ENCODE measurements at places on chromosomes 11 and 22.

DNA sequence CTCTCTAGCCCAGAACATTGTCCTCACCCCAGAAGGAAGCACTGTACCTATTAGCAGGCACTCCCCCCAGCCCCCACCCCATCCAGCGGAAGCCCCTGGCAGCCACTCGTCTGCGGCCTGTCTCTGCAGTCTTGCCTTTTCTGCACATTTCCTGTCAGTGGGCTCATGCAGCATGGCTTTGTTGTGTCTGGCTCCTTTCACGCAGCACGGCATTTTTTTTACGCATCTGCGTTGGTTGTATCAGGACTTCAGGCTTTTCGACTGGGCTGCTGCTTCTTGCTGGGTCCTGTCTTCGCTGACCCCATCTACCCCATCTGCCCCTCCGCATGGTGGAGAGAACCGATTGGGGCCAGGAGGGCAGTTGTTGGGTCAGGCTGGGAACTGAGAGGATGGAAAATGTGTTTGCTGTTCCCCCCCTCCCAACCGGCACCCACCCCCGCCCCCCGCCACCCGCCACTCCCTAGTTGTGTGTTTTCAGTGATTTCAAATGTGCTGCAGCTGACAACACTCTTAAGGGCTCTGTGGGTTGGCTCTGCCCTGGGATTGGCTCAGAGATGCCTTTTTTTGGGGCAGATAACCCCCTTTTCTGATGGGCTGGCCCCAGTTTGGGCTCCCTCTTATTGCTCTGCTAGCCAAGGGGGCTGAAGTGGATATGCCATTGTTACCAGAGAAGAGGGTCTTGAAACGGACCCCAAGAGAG lies 110.0 kb downstream of the KIAA1671 start:
- DNase-seq, result peak; percentile 82

DNA sequence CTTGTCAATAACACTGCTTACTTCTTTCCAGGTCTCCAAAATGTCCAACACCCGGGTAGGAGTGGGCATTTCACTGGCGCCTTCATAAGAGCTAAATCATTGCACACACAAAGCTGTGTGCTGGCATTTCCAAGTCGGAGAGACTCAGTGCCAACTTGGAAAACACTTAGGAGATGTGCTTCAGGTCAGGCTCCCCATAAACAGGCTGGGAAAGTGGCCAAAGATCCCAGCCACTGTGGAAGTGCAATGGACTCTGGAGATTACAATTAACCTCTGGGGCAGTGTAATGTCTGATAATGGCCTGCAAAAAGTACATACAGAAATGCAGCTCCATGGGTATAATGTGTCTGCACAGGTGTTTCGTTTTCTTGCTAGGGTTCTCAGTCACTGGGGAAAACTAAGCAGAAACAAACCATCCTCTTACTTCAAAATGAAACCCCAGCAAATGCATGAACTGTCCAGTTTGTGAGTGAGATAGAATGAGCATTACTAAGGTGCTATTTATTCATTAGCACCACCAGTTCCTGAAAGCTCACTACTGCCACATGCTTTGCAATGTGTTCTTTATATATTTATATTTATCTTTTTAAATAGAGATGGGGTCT lies 79.0 kb downstream of the ABTB2 start:
- DNase-seq, result no peak

- no peak for DNase-seq
Measured at GRCh38 chr11:84497981-84498411, 1129.1 kb downstream of the DLG2 start.

GRCh38 chr22:42912059-42912458 lies 55.0 kb upstream of the ARFGAP3 start:
- no peak for DNase-seq

- DNase-seq, result no peak
Measured at GRCh38 chr22:22184277-22184807, 60.2 kb upstream of the VPREB1 start.

- DNase-seq, result no peak
Measured at GRCh38 chr11:78265326-78265725, 76.6 kb downstream of the USP35 start.

DNA sequence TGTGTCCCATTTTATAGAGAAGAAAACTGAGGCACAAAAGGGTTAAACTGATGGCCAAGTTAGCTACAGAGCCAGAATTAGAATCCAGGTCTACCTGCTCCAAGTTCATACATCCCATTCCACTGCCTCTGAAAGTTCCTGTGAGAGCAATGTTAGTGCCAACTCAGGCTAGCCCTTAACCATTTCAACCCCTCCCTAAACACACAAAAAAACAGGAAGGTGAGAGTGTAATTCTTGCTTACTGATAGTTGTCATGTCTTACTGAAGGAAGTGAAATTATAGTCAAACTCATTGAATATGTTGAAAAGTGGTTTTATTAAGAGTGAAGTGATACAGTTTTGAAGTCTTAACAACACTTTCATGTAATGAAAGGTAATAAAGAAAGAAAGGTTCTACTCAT lies 2.9 kb upstream of the E2F8 start:
- DNase-seq, result no peak

GRCh38 chr22:29716814-29717545 lies 2.8 kb upstream of the CABP7 start:
- DNase-seq, result peak; percentile 4

GRCh38 chr11:26953770-26954392 lies 40.0 kb upstream of the FIBIN start:
- no peak for DNase-seq

GRCh38 chr11:59199546-59200422 lies 12.9 kb downstream of the MPEG1 start:
- DNase-seq, result peak; percentile 15

DNA sequence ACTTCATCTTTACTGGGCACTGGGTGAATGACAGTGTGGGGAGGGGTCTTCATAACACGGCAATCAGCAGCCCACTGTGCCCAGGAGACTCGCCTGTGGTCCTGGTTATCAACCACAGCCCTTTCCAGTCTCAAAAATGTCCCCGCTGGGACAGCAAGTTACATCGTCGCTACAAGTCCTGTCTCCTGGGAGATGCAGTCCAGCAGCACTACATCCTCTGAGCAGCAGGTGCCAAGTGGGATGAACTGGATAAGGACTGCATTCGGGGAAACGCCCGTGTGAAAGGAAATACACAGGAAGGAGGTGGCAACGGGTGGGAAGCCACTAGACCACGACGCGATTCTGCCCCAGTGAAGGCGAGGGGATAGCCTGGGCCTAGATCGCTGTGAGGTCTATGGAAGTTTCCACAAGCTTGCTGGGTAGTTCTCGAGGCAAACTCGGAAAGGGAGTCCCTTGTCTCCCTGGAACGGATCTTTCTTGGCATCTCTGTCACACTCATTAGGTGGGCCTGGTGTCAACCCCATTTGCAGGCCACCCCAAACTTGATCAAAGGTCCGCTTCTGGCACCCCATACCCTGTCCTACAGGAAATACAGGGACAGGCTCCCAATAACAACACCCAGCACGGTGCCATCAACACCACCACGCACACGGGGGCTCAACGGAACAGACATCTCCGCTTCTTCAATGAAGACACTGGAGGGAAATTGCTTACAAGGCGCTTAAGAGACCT lies 4.4 kb downstream of the ASCL2 start:
- DNase-seq, result no peak

DNA sequence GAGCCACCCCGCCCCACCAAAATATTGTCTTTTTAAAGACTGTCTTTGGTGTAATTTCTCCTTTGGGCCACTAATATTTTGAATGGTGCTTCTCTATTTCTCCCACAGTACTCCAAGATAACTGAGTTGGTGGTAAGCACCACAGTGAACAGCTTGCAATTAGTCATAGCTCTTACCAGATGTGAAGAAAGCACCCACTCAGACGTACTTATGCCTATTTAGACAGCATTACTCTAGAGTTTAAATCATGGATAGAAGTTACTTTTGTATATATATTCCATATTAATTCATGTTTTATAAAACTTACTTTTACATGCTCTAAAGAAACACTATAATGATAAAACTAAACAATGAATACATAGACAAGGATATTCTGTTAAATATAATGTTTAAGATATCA lies 12.7 kb downstream of the ANO3 start:
- DNase-seq, result no peak

- DNase-seq, result no peak
Measured at GRCh38 chr22:50581031-50581949, 1.4 kb downstream of the CHKB start.

- no peak for DNase-seq
Measured at GRCh38 chr11:76347466-76347865, 33.5 kb downstream of the THAP12 start.

- DNase-seq, result no peak
Measured at GRCh38 chr22:44325718-44326490, 13.2 kb upstream of the SHISAL1 start.

GRCh38 chr11:67303835-67304411 lies 593 bp downstream of the SSH3 start:
- DNase-seq, result no peak

DNA sequence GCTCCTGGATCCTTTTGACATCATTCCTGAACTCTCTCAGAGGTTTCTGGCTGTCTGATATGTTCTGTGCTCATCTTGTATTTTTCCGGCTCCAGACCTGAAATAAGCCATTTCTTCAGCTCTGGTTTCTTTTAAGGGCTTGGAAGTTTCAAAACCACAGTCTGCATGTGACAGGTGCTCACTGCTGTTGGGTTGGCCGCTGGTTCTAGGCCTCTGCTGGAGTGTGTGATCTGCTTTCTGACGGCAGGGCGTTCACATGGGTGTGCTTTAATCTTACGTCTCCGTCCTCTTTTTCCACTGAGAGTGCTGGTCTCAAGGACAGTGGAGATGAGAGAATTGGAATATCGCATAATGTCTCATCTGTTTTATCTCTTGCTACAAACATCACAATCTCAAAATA lies 10.3 kb downstream of the ZBED4 start:
- DNase-seq, result no peak

DNA sequence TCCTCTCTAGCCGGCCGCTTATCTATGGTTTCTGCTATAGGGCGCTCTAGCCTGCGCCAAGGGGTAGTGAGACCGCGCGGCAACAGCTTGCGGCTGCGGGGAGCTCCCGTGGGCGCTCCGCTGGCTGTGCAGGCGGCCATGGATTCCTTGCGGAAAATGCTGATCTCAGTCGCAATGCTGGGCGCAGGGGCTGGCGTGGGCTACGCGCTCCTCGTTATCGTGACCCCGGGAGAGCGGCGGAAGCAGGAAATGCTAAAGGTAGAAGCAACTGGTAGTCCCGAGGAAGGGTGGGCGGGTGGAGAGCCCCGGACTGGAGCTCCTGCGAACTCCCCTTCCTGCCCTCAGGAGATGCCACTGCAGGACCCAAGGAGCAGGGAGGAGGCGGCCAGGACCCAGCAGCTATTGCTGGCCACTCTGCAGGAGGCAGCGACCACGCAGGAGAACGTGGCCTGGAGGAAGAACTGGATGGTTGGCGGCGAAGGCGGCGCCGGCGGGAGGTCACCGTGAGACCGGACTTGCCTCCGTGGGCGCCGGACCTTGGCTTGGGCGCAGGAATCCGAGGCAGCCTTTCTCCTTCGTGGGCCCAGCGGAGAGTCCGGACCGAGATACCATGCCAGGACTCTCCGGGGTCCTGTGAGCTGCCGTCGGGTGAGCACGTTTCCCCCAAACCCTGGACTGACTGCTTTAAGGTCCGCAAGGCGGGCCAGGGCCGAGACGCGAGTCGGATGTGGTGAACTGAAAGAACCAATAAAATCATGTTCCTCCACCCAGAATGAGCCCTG lies at the start of the genes LBHD1 and UQCC3:
TSS of gene LBHD1 (minus strand) at position 660 of the 782 bp plus-strand sequence. CDS start 2,236 bp downstream, outside the sequence.
TSS of gene UQCC3 (plus strand) at position 66 of the 782 bp plus-strand sequence. CDS start at position 139, 73 bp downstream.
- DNase-seq, result peak; percentile 81

GRCh38 chr11:64097468-64098317 lies 62.0 kb downstream of the FLRT1 start:
- DNase-seq, result no peak

GRCh38 chr11:114106986-114107385 lies 47.5 kb downstream of the ZBTB16 start:
- DNase-seq, result no peak

DNA sequence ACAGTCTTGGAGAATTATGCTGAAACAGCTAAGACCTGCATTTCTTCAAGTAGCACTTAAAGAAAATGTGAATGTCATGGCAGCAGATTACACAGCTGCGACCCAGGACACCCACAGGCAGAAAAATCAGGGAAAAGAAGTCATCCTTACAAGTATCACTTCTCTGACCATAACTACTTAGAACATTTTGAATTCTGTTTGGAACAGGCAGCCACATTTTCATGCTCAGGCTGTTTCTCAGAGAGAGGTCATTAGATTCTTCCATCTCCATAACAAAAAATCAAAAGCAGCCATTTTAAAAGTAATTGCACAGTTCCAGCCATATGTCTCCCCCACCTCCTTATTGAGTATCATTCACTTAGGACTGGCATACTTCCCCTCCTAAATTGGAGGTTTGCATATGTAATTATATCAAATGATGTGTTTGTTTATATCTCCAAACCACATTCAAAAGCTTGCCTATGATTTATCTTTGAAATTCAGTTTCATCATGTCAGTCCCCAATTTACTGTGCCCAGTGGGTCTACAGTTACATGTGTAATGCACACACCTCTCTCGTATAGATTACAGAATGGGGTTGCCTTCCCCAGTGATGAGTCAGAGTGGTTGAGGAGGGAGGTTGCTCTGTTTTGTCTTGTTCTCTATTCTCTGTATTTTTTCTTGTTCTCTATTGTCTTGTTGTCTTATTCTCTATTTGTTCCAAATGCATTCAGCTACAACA lies 276.5 kb upstream of the MTNR1B start:
- DNase-seq, result no peak

- no peak for DNase-seq
Measured at GRCh38 chr11:104694259-104695064, 203.8 kb downstream of the CASP12 start.

- no peak for DNase-seq
Measured at GRCh38 chr11:71139516-71140205, 112.7 kb downstream of the SHANK2 start.

GRCh38 chr11:115126515-115127208 lies 377.6 kb downstream of the CADM1 start:
- DNase-seq, result no peak

DNA sequence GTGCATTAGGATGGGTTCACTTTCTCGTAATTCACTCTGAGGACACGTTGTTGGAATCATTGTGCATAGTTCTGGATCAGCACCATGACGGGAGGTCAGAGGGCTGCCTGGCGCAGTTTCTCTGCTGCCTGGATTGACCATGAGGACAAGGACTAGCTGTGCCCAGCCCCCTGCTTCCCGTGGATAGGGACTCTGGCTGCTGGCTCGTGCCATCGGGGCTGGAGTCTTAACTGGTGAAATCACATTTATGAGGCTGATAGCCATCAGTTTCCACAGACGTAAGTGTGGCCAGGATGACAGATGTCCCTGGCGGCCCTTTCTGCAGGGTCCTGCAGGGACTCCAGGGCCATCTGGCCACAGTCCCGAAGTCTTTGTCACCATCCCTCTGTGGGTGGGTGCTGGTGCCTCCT lies 24.1 kb upstream of the GRAMD4 start:
- no peak for DNase-seq

- no peak for DNase-seq
Measured at GRCh38 chr22:37464181-37464580, 22.0 kb downstream of the MFNG start.

DNA sequence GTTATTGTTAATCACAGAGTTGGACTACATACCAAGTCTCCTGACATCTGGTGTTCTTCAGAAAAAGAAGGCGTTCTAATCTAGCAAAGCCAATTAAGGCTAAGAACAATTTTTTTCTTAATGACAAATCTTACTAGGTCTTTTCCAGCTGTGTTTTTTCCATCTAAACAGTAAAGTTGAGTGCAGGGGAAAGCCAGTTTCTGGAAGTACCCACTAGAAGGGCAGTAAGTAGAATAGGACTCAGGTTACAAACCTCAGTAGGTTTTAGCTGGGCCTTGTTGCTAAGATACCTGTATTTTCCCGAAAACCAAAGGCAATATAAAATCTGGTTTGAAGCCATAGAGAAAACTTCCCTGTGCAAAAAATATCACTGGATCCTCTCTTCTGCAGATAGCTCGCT lies 351.9 kb downstream of the ETS1 start:
- DNase-seq, result no peak
